ENCODE measurements at places on chromosomes 3 and 15. TPM values are rescaled to one million over a fixed set of nuclear protein-coding genes. Genes with fewer than 3 reads are reported as not detected.

- H3K27ac ChIP-seq = no peak overlapping the region
- H3K27me3 ChIP-seq = no peaks in the 10 kb centered on the region
- no peaks in the 10 kb centered on the region for H3K36me3 ChIP-seq
- peaks cover 3% of the 10 kb centered on the region for H3K4me1 ChIP-seq
- no peak overlapping the region for H3K4me3 ChIP-seq
- no peak for DNase-seq
Measured at GRCh38 chr3:41092844-41093243, 106.5 kb upstream of the CTNNB1 start.

GRCh38 chr3:172467170-172467824 is 19.0 kb upstream of the GHSR start:
- H3K36me3 ChIP-seq = no peaks in the 10 kb centered on the region
- no peaks in the 10 kb centered on the region for H3K4me1 ChIP-seq
- DNase-seq = no peak
- H3K27ac ChIP-seq = no peak overlapping the region
- no peak overlapping the region for H3K4me3 ChIP-seq
- no peaks in the 10 kb centered on the region for H3K27me3 ChIP-seq

GRCh38 chr3:119084371-119085069 is 49.9 kb upstream of the IGSF11 start:
- no peak overlapping the region for H3K4me3 ChIP-seq
- H3K27ac ChIP-seq = no peak overlapping the region
- H3K4me1 ChIP-seq = no peaks in the 10 kb centered on the region

NTRK3 gene
- total RNA-seq = 2.7 TPM

GRCh38 chr3:157660847-157661246 is 157.6 kb upstream of the VEPH1 start:
- H3K27me3 ChIP-seq = no peaks in the 10 kb centered on the region
- H3K27ac ChIP-seq = no peak overlapping the region
- H3K36me3 ChIP-seq = no peaks in the 10 kb centered on the region
- no peak for DNase-seq

TMEM212 gene
- not detected for total RNA-seq

- no peaks in the 10 kb centered on the region for H3K4me1 ChIP-seq
- H3K27ac ChIP-seq = no peak overlapping the region
- H3K4me3 ChIP-seq = no peak overlapping the region
- DNase-seq = no peak
- H3K27me3 ChIP-seq = no peaks in the 10 kb centered on the region
Measured at GRCh38 chr3:171231361-171231760, 204.8 kb upstream of the SLC2A2 start.

GRCh38 chr3:28125342-28125741 is 116.1 kb upstream of the CMC1 start:
- no peak for DNase-seq
- no peaks in the 10 kb centered on the region for H3K27me3 ChIP-seq
- H3K4me1 ChIP-seq = no peaks in the 10 kb centered on the region
- no peak overlapping the region for H3K27ac ChIP-seq

SERPINI2 gene
- not detected for total RNA-seq

SORD gene
- 10.2 TPM for total RNA-seq

DNA sequence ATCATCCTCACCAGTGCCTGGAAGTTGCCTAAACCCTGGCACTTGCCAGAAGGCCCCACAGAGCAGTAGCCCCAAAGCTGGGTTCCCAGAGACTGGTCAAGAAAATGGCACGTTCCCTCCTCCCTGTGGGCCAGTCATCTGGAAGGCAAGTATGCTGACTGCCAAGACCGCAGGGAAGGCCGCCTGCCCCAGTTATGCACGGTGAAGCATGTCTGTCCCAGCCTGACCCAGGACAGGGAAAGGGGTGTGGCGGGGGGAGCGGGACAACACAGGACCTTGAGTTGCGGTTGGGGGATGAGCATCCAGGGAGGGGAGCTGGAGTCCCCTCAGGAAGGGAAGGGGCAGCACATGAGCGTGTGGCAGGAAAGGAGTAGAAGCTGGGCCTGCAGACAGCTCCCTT is 33.0 kb downstream of the RBPMS2 start:
- DNase-seq = no peak
- no peaks in the 10 kb centered on the region for H3K27me3 ChIP-seq
- no peak overlapping the region for H3K4me3 ChIP-seq
- H3K36me3 ChIP-seq = no peaks in the 10 kb centered on the region
- H3K4me1 ChIP-seq = peaks cover 15% of the 10 kb centered on the region

- H3K36me3 ChIP-seq = no peaks in the 10 kb centered on the region
- peaks cover 2% of the 10 kb centered on the region for H3K4me1 ChIP-seq
- H3K27ac ChIP-seq = no peak overlapping the region
- no peak for DNase-seq
Measured at GRCh38 chr3:12237912-12238650, 50.8 kb upstream of the PPARG start.

CACNA1D gene
- total RNA-seq = 9.3 TPM

DNA sequence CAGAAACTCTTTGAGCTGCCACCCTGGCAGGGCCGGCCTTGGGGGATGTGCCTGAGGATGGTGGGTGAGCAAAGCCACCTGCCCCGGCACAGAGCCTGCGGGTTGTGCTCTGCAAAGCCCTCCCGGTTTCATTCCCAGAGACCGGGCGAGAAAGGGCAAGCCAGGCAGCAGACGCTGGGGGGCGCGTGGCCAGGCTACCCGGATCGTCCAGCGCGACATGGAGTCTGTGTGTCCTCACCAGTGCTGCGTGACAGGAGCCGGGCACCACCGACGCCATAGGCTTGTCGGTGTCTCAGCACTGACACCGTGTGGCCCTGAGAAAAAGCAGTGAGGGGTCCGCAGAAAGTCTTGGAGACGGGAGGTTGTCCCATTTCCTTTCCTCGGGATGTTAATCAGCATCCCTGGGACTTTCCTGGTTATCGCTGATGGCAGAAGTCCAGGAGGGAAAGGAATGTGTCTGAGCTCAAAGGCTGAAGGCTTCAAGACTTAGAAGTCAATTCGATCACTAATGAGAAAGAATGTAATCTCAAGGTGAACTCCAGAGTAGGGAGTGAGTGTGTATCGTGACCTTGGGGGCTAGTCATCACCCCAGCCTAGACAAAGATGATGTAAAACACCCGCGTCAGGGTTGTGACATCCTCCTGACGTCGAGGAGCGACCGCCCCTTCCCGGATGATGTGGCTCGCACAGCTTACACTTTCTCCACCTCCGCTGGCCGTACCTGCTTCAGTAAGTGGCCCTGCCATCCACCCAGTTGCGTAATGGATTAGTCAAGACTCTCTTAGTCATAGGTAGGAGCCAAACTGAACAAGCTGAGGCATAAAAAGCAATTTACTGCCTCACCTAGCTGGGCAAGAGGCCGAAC is 36.3 kb upstream of the PLA2G4E start:
- no peak overlapping the region for H3K27ac ChIP-seq
- H3K4me3 ChIP-seq = peak overlapping the region; percentile 4
- H3K4me1 ChIP-seq = no peaks in the 10 kb centered on the region
- no peaks in the 10 kb centered on the region for H3K36me3 ChIP-seq

DNA sequence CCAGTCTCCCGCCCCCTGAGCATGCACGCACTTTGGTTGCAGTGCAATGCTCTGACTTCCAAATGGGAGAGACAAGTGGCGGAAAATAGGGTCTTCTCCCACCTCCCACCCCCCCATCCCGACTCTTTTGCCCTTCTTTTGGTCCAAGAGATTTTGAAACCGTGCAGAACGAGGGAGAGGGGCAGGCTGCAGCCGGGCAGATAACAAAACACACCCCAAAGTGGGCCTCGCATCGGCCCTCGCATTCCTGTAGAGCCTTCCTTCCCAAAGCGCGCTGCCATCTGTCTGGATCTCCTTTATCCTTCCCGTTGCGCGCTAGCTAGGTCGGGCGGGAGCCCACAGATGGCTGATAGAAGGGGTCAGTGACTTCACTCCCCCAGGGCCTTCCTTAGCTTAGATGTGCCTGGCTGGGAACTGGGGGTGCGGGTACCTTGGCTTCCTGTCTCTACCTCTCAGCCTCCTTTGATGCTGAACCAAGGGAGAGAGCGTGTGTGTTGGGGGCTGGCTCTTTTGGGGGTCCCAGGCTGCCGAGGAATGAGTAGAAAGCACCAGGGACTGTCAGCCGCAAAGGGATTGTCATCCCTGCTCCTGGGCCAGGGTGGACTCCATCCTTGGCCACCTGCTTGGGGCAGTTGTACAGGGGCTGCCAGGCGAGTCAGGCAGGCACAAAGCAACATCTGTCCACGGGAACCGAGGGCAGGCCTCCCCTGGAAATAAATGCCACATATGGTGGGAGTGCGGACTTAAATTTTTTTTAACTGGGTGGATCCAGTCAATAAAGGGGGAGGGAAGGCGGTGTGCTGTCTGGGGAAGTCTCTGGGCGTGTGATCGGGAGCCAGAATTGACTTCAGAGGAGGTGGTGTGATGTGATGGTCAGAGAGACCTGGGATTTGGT is 1.8 kb downstream of the SMAD3 start:
- no peaks in the 10 kb centered on the region for H3K27me3 ChIP-seq
- peak overlapping the region; percentile 93 for H3K27ac ChIP-seq
- peak overlapping the region; percentile 76 for H3K4me3 ChIP-seq
- DNase-seq = no peak

DET1 gene
- 22.8 TPM for total RNA-seq

DNA sequence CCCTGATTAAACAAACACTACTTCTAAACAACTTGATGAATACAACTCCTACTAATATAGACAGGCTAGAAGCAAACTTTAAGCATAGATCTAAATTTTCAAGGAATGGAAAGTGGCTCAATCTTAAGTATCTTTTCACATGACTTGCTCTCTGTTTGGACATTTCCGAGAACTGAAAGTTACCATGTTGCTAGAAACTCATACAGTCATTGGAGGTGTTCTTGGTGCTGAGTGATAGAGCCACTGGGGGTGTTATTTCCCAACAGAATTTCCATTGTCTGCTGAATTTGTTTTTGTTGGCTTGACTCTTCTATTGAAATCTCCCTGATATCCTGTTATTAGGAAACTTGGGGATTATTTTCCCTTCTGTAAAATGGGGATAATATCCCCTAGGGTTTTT is 264.5 kb upstream of the RASGRP1 start:
- H3K27me3 ChIP-seq = no peaks in the 10 kb centered on the region
- H3K36me3 ChIP-seq = no peaks in the 10 kb centered on the region
- H3K27ac ChIP-seq = no peak overlapping the region
- no peak overlapping the region for H3K4me3 ChIP-seq

DNA sequence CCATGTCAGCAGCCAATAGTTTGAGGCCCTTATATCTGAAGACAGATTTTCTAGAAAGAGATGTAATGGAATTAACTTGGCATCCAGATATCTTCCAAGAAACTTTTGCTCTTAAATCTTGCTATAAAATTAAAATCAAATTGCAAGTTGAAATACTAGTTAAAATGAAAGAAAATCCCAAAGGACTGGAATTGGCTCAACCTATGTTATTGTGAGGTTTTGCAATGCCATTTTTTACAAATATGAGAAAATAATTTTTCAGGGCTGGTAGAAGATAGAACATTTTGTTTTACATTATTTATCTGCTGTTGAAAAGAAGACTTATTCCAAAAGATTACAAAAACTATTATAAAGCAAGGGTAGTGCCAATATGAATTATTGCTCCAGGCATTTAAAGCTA is 92.2 kb upstream of the AGTR1 start:
- H3K4me3 ChIP-seq = no peak overlapping the region
- H3K27ac ChIP-seq = no peak overlapping the region
- no peaks in the 10 kb centered on the region for H3K36me3 ChIP-seq
- no peaks in the 10 kb centered on the region for H3K27me3 ChIP-seq
- DNase-seq = no peak

- peaks cover 5% of the 10 kb centered on the region for H3K4me1 ChIP-seq
- no peak overlapping the region for H3K4me3 ChIP-seq
- H3K27me3 ChIP-seq = no peaks in the 10 kb centered on the region
- H3K36me3 ChIP-seq = no peaks in the 10 kb centered on the region
- DNase-seq = peak; percentile 65
Measured at GRCh38 chr3:182241766-182242488, 530.2 kb downstream of the SOX2 start.

TSEN2 gene
- total RNA-seq = 27.4 TPM

GRCh38 chr15:39041979-39042495 is 477.4 kb upstream of the RASGRP1 start:
- H3K4me1 ChIP-seq = no peaks in the 10 kb centered on the region
- H3K27ac ChIP-seq = no peak overlapping the region
- H3K4me3 ChIP-seq = no peak overlapping the region
- no peaks in the 10 kb centered on the region for H3K36me3 ChIP-seq
- no peak for DNase-seq
- no peaks in the 10 kb centered on the region for H3K27me3 ChIP-seq

ANKUB1 gene
- total RNA-seq = 0.10 TPM

- H3K27ac ChIP-seq = no peak overlapping the region
- H3K36me3 ChIP-seq = no peaks in the 10 kb centered on the region
- H3K4me1 ChIP-seq = peaks cover 2% of the 10 kb centered on the region
Measured at GRCh38 chr3:150300388-150300787, 107.7 kb upstream of the TSC22D2 start.

CLDN16 gene
- not detected for total RNA-seq

P3H2 gene
- total RNA-seq = 25.6 TPM

SATB1 gene
- total RNA-seq = 20.4 TPM

- H3K27me3 ChIP-seq = no peaks in the 10 kb centered on the region
- H3K4me1 ChIP-seq = peaks cover 5% of the 10 kb centered on the region
- no peaks in the 10 kb centered on the region for H3K36me3 ChIP-seq
- no peak overlapping the region for H3K27ac ChIP-seq
- no peak overlapping the region for H3K4me3 ChIP-seq
Measured at GRCh38 chr3:23659840-23660430, 145.8 kb upstream of the UBE2E1 start.

ACKR2 gene
- 0.33 TPM for total RNA-seq

DNA sequence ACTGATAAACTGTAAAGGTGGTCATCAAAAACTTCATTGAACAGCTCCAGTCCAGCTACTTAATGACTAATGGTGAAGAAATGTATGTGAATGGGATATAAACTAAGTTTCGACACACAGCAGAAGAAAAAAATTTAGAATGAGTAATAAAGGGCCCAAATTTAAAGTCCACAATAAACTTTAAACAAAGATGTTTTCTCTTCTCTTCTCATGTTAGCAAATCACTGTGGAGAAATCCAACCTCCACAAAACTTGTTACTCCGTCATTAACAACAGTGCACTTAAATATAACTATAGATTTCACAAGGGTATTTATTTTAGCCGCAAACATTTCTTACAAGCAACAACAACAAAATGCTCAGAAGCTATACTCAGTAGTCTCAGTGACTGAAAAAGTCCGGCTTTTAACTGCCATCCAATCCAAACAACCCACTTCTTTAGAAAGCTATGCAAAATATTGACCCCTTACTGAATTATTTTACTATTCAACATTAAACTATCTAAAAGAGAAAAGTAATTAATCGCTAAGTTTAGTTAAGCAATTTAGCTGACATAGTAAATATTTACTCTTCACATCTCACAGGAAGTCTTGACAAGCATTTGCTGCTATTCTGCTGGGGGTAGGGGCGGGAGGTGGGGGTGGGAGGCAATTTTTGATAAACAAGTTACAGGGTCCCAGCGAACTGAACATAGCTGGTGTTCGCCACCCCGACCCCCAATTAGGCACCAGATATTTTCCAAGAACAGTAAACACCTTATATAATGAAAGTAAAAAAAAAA is 2.4 kb downstream of the IGF2BP2 start:
- DNase-seq = no peak
- H3K27ac ChIP-seq = no peak overlapping the region
- H3K4me3 ChIP-seq = no peak overlapping the region
- H3K4me1 ChIP-seq = peaks cover 4% of the 10 kb centered on the region
- no peaks in the 10 kb centered on the region for H3K36me3 ChIP-seq
